ENCODE measurements at places on chromosomes 1 and 21.

DNA sequence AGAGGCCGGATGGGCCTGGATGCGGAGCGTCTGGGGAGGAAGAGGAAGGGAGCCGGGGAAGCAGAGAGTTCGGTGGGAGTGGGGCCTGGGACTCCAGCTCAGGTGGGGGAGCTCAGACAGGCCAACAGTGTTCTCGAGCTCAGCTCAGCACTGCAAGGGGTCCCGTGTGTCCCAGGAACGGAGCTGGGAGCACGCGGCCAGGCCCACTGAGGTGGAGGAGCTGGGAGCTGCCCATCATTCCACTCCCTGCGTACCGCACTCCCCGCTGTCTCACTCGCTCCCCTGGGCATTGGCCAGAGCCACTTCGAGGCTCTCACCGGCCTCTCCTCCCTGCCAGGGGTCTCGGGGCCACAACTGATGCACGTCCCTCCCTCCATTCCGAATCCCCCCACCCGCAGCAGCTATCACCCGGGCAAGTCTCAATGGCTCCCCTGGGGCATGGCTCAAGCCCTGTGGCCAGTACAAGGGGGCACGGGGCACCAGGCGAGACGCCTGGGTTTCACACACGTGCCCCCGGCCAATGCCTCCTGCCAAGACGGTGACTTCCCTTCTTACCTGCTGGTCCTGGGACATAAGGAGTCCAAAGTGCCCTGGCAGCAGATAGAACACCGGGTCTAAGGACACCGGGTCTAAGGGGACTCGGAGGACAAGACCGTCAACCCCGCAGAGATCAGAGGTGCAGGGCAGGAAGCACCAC lies 30.3 kb upstream of the COL6A2 start:
- no peak for ATAC-seq

DNA sequence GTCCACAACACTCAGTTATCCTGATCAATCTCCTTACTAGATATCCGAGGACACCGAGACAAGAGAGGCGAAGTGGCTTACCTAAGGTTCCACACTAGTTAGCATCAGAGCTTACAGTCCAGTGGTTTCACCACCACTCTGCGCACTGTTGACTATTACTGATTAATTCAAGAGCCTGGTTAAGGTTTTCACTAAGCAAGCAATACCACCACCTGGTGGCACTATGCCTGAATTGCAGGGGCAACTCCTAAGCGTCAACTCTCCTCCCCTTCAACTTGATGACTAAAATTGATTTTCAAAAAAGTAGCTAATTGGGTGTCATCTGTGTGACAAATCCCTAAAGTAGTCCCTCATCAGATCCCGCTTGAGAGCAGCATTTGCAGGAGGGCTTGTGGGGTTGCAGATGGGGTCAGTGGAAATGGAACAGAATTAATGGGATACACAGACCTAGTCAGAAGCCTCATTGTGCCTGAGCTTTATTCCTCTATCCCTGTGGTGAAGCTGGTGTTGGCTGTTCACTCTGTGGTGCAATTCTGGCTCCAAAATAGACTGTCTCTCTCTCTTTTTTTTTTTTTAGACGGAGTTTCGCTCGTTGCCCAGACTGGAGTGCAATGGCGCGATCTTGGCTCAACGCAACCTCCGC lies 9.1 kb downstream of the TTC22 start:
- ATAC-seq = peak; percentile 15

- ATAC-seq = peak; percentile 3
Observed at GRCh38 chr1:32250893-32251716, at the start of gene LCK. LCK (plus strand) TSS chr1:32251265; CDS start chr1:32274330, 23,065 bp downstream.

GRCh38 chr1:118993700-118994026 lies 5.5 kb upstream of the TBX15 start:
- ATAC-seq = no peak

- ATAC-seq = peak; percentile 60
Observed at GRCh38 chr1:81477710-81478109, 323.0 kb upstream of the ADGRL2 start.

Measured in motor neuron (in vitro differentiated cells).